ENCODE measurements at places on chromosomes 12 and 14. TPM values are rescaled to one million over a fixed set of nuclear protein-coding genes. Genes with fewer than 3 reads are reported as not detected.

DNA sequence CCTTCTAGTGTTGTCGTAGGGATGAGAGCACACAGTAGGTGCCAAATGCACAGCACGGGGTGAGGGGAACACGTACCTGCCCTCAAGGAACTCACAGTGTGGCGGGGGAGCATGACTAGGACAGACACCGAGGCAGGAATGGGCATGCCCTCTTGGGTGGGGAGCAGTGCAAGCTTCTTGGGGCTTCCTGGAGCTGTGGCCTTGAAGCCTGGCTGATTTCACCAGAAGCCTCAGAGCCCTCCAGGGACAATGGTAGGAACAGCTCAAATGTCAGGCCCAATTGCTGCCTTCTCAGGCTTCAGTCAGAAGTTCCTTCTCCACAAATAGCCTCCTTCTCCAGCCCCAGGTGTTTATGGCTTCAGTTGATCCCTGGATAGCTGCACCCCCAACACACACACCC, 43.4 kb downstream of the TEAD4 start:
- H3K4me1 ChIP-seq = no peaks in the 10 kb centered on the region
- no peak overlapping the region for H3K27ac ChIP-seq
- DNase-seq = no peak
- no peaks in the 10 kb centered on the region for H3K27me3 ChIP-seq
- no peak overlapping the region for H3K4me3 ChIP-seq

DNA sequence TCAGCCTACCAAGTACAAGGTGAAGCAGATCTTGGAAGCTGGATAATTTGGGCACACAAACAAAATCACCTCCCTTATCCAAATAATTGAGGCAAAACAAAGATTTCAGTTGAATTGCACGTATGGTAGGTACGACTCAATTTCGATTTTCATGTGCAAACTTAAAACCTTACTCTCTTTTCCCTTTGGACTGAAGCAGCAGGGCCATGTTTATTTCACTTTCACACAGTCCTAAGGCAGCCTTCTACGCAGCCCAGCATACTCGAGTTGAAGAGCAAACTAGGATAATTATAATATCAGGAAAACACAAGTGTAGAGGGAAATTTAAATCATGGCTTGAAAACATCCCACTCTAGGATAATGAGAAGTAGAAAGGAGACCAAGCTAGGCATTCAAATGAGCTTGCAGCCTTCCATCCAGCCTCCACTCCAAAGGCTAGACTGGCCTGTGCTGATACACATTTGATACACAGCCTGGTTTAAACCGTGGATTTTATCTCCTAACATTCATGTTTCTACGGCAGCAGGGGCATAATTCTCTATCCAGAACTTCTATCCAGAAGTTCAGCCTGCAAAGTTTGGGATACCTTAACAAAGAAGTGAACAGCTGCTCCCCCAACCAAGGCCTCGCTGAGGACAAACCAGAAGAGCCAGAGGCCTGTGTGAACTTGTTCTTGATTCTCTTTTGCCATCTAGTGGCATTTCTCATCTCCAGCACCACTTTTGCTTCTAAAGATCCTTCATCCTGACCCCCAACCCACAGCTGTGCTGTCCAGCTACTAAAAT, 2.4 kb upstream of the RNASE7 start:
- peaks cover 5% of the 10 kb centered on the region for H3K27me3 ChIP-seq
- no peak overlapping the region for H3K27ac ChIP-seq
- no peak overlapping the region for H3K4me3 ChIP-seq

The ZNF140 gene
- 14.3 TPM for total RNA-seq

GRCh38 chr14:22598896-22599244, 770 bp downstream of the ABHD4 start:
- H3K27me3 ChIP-seq = no peaks in the 10 kb centered on the region
- H3K4me1 ChIP-seq = peaks cover 22% of the 10 kb centered on the region
- peak overlapping the region; percentile 80 for H3K27ac ChIP-seq
- peak overlapping the region; percentile 90 for H3K4me3 ChIP-seq
- peaks cover 13% of the 10 kb centered on the region for H3K36me3 ChIP-seq
- peak; percentile 65 for DNase-seq

The NPFF gene
- total RNA-seq = not detected

The ACOT6 gene
- 0.18 TPM for total RNA-seq

DNA sequence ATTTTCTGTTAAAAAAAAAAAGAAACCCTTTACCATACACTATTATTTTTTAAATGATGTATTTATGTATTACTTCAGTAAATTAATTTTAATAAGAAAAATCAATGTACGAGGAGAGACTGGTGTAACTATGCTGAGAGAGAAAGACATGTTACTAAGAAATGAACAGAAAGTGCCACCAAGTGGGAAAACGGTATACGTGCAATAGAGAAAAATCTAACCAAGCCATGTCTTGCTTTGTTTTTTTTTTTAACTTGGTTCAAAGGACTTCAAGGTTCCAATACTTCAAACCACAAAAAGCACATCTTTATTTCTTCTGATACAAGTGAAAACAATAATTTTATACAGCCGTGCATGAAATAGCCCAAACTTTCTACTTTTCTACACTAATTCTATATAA, 22.9 kb downstream of the NDUFA12 start:
- no peak overlapping the region for H3K4me3 ChIP-seq
- no peak for DNase-seq
- H3K27me3 ChIP-seq = no peaks in the 10 kb centered on the region
- H3K36me3 ChIP-seq = peaks cover 11% of the 10 kb centered on the region

DNA sequence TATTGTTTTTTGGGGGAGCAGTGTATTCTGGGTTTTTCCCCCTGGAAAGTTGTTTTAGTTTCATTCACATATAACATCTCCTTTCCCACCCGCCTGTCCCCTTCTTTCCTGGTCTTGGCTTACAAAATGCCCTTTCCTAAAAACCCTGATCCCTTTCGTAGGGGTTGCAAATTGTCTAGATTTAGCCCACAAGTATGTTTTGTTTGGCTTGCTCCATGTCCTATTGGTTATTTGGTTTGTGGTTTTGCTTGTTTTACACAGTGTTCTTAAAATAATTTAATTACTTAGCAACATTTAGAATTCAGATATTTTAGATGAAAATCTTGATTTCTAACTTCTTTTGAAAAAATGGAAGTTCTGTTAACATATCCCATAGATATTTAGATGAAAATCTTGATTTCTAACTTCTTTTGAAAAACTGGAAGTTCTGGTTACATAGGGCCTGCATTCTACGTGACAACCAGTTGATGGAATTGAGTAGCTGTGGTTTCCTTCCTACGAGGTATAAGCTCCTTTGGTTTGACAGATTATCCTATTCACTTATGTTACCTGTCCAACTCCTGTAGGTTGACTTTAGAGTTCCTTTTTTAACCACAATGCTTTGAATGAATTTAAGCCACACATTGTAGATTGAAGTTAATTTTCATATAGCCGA, 89.2 kb upstream of the TMEM263 start:
- no peak overlapping the region for H3K27ac ChIP-seq
- peaks cover 2% of the 10 kb centered on the region for H3K36me3 ChIP-seq
- no peaks in the 10 kb centered on the region for H3K27me3 ChIP-seq
- DNase-seq = no peak

The ENDOU gene
- total RNA-seq = not detected

The CCNT1 gene
- total RNA-seq = 82.2 TPM

GRCh38 chr12:89960607-89961394, 252.2 kb upstream of the ATP2B1 start:
- H3K4me3 ChIP-seq = no peak overlapping the region
- H3K27ac ChIP-seq = no peak overlapping the region
- H3K27me3 ChIP-seq = no peaks in the 10 kb centered on the region
- H3K36me3 ChIP-seq = no peaks in the 10 kb centered on the region

- DNase-seq = no peak
- peaks cover 3% of the 10 kb centered on the region for H3K27me3 ChIP-seq
- H3K4me3 ChIP-seq = no peak overlapping the region
- H3K4me1 ChIP-seq = no peaks in the 10 kb centered on the region
Observed at GRCh38 chr14:94677213-94677612, 65.0 kb downstream of the SERPINA3 start.

DNA sequence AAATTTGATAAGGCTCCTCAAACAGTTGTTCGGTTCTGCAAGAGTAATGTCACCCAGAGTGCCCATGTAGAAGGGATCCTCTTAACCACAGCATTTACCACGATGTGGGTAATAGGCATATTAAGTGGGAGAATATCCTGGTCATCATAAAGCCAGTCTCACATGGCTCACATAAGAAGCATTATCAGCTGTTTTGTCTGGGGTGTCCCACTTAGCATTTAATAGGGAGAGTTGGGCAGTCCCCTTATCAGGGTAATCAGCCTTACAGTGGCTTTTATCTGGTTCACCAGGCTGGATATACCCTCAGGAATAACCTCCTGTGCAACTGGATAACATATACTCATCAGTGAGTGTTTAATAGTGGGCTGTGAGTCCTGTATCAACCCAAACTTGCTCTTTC, 12.9 kb upstream of the TMEM263 start:
- no peaks in the 10 kb centered on the region for H3K27me3 ChIP-seq
- no peak overlapping the region for H3K27ac ChIP-seq
- DNase-seq = no peak
- no peak overlapping the region for H3K4me3 ChIP-seq
- no peaks in the 10 kb centered on the region for H3K4me1 ChIP-seq
- peaks cover 3% of the 10 kb centered on the region for H3K36me3 ChIP-seq

DNA sequence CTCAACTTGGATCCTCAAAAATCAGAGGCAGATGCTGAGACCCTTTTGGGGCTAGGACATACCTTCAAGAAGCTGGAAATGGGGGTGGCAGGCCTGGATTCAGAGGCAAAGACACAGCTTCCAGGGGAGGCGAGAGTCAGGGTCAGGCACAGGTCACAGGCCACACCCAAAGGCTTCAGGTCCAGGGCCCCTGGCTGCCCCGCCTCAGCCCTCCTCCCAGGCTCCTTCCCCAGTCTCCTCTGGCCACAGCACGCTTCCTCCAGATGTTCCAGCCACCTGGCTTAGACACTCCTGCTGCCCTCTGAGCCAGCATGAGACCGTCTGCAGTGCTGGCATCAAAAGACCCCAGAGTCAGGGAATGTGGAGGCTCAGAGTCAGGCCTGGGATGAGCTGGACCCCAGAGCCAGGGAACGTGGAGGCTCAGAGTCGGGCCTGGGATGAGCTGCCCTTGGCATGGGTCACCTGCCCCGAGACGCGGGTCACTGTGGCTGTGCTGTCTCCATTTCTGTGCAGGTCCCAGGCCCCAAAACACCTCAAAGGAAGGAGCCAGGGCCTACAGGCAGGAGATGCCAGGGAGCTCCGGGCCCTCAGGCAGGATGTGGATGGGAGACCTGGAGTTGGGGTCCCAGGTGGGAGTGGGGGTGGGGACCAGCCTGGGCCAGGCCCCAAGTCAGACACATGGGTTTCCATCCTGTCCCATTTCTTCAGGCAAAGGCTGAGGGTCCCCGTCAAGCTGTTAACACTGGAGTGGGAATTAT, 58.9 kb downstream of the DIO3 start:
- no peaks in the 10 kb centered on the region for H3K4me1 ChIP-seq
- H3K27me3 ChIP-seq = peaks cover 4% of the 10 kb centered on the region
- no peak overlapping the region for H3K27ac ChIP-seq
- no peak overlapping the region for H3K4me3 ChIP-seq
- no peak for DNase-seq

The HSP90B1 gene
- total RNA-seq = 384 TPM

GRCh38 chr14:104680806-104681688, 8.4 kb upstream of the INF2 start:
- no peaks in the 10 kb centered on the region for H3K27me3 ChIP-seq
- DNase-seq = no peak
- no peak overlapping the region for H3K4me3 ChIP-seq
- no peak overlapping the region for H3K27ac ChIP-seq

DNA sequence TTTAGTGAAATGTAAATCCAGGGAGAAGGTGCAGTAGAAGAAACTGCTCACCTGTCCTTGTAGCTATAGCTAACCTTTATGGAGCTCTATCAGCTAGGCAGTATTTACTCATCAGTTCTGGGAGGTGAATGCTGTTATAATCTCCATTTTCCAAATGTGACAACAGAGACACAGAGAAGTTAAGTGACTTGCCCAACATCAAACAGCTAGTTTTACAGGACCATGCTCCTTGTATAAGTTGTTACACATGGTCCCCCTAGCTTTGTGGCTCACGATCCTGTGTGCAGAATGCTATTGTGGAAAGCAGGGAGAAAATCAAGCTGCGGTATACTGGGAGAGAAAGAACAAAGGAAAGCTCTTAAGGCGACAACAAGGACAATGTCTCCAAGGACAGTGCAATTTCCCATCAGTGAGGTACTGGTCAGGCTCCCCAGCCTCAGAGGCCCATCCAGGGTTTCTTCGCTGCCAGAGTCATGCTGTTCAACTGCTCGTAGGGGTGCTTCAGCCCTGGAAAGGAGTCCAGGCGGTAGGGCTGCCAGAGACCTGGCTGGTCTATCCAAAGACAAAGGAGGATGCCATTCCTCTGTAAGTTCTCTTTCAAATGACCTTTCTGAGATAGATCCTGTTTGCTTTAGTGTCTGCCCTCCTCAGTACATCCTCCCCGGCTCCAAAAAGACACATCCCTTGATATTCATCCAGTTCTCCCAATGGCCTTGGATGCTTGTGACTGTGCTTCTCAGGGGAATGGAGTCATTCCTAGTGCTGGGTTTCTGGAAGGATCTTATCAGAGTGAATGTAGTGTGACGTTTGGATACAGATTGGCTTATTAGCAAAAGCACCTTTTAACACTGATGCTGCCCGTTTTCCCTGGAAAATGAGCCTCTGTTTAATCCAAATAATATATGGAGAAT, 95.5 kb downstream of the ARF6 start:
- no peak overlapping the region for H3K4me3 ChIP-seq
- peak overlapping the region; percentile 59 for H3K27ac ChIP-seq
- no peaks in the 10 kb centered on the region for H3K27me3 ChIP-seq
- peaks cover 57% of the 10 kb centered on the region for H3K4me1 ChIP-seq
- DNase-seq = no peak

- H3K36me3 ChIP-seq = peaks cover 17% of the 10 kb centered on the region
- peak overlapping the region; percentile 98 for H3K27ac ChIP-seq
- no peaks in the 10 kb centered on the region for H3K27me3 ChIP-seq
- no peak for DNase-seq
- peaks cover 63% of the 10 kb centered on the region for H3K4me1 ChIP-seq
Observed at GRCh38 chr12:93440043-93440835, 1.5 kb downstream of the UBE2N start.

DNA sequence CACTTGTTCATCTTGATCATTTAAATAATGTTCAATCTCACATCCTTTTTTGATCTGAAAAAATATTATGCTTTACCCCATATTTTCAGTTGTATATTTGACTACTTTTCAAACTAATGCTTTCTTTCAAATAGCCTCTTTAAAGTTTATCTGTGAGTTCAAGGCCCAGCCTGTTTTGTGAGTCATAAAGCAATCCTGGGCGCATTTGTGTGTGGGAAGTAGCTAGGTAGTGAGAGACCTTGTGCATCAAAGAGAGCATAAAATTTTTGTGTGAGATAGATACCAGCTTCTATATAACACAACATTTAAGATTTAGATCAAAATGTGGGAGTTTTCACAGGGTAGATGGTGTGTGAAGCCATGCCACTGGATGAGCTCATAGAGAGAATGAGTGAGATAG, 405.6 kb downstream of the NAV3 start:
- H3K4me1 ChIP-seq = no peaks in the 10 kb centered on the region
- H3K4me3 ChIP-seq = no peak overlapping the region
- H3K27ac ChIP-seq = no peak overlapping the region
- H3K36me3 ChIP-seq = no peaks in the 10 kb centered on the region
- no peak for DNase-seq
- no peaks in the 10 kb centered on the region for H3K27me3 ChIP-seq
